HAP-1 (cell line): ENCODE measurements at places on chromosomes 3 and 15.

GRCh38 chr15:74799255-74799855, 13.3 kb upstream of the LMAN1L start:
- DNase-seq: no peak

GRCh38 chr15:80967991-80968510, 21.6 kb downstream of the MESD start:
- DNase-seq: no peak

- no peak for DNase-seq
Measured at GRCh38 chr15:42284551-42284950, 11.3 kb upstream of the TMEM87A start.

DNA sequence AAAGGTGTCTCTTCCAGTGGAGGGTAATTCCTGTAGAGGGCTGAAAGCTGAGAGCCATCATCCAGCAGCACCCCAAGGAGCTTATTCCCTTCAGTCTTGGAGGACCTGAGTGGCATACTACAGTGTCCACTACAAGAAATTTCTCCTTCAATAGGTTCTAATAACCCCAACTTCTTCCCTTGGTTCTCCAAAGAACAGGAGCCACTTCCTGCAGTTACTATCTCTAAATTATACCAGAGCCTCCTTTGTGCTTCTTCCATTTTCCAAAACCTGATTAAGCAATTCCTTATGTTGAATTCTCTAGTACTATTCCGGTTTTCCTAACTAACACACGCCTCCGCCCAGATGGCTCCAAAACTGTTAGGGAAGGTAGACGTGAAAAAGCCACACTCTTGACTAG, 50.4 kb downstream of the DCLK3 start:
- DNase-seq: no peak

DNA sequence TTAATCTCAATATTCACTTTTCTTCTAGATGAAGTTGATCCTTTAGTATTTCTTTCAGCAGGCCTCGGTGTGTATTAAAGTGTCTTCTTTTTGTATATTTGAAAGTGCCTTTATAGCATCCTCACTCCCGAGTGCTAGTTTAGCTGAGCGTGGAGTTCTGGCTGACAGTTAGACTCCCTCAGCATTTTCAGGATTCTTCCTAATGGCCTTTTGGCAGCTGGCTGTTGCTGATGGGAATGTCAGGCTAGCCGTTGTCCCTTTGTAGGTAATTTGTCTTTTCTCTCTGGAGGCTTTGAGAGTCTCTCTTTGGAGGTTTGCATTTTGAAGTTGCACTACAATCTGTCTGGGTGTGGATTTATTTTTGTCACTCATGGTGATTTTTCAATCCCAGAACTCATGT, 94.4 kb downstream of the SRGAP3 start:
- no peak for DNase-seq

DNA sequence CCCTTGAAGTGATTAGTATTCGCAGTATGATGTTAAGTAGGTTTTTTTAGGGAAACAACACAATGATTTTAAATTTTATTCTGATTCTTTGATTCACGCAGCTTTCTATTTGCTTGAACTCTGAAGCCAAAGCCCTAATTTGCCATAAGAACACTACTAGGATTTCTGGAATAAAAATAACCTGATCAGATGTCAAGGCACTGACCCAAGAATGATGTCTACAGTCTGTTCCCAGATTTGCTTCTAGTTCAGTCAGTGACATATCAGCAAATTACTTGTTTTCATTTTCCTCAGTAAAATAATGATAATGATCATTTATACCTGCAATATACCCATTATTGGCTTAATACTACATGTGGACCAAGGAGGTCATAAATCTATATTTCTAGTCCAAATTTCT, 179.5 kb upstream of the EIF1B start:
- DNase-seq: no peak

GRCh38 chr3:152591515-152591914, 243.4 kb upstream of the P2RY1 start:
- no peak for DNase-seq

- DNase-seq: no peak
Measured at GRCh38 chr15:66735909-66736305, 33.9 kb downstream of the SMAD6 start.

GRCh38 chr3:18635215-18635614, 210.1 kb upstream of the SATB1 start:
- no peak for DNase-seq

GRCh38 chr3:11699083-11699427, 55.3 kb upstream of the VGLL4 start:
- peak; percentile 64 for DNase-seq

DNA sequence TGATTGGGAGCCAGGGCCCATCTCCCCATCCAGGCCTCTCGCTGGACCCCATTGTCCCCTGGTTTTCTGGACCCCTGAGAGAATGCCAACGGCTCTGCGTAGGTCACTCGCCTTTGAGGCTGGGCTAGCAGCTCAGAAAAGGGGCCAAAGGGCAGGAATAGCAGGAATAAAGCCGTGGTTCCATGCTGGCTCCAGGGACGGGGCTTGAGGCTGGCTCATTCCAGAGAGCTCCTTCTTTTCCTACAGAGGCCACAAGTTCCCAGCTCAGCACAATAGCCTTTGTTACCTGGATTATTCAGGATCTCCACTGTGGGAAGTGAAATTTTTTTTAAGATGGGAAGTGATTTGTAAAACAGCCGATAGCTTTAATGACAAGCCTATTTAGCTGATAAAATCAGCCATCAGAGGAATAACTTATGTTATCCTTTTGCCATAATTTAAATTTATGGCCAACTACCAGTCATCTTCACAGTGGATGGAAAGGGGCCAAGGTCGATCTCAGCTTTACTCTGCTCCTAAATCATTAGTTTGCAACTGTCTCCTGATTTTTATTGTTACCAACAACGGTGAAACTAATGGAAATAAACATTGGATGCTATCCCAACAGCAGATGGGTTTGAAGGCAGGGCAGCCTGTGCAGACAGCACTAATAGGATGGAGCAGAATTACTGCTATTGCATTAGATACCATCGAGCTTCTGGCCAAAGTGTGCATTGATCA, 124.3 kb downstream of the TMEM266 start:
- DNase-seq: no peak
